ENCODE measurements at places on chromosomes 16 and 17.
A peak's percentile ranks its signal among the peaks of the same experiment; 100 is the strongest.

GRCh38 chr17:43517615-43518386, 28.3 kb downstream of the ETV4 start:
- no peak for DNase-seq

DNA sequence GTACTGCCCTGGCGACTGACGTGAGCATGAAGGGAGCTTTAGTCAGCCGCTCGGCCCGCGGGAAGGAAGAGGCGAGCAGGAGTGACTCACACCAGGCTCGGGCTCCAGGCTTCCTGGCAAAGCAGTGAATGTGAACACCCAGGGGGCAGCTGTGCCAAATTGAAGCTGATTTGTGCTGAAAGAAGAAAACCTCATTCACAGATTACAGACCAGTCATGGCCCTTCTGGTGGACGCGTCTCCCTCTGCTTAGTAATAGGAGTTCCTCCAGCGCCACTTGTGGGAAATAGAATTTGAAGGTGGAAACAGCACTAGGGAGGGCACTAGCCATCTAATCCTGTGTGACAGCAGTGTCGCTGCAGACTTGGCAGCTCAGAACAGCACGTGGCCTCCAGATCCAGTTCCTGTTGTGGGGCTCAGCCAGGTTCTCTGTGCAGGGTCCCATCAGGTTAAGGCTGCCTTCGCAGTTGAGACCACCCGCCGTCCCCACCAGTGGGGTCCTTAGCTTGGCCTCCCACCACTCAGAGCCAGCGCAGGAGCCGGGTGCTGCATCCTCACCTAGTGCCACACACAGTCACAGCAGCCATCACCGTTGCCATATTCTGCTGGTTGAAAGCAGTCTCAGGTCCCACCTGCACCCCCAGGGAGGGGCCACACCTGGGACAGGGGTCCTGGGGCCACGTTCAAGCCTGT, 164.5 kb upstream of the CHMP6 start:
- no peak for DNase-seq

- DNase-seq, result no peak
Observed at GRCh38 chr16:88539652-88540345, 30.4 kb upstream of the ZC3H18 start.

DNA sequence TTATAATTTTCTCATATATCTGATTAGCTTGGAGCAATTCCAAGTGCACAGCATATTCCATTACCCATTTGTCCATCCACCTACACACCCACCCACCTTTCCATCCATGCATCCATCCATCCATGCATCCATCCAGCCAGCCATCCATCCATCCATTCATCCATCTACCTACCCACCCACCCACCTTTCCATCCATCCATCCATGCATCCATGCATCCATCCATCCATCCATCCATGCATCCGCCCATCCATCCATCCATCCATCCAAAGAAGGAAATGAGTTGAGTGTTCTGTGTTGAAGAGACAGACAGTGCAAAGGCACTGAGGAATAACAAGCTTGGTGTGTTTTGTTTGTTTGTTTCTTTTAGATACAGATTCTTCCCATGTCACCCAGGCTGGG, 78.7 kb upstream of the FAM20A start:
- no peak for DNase-seq

GRCh38 chr17:7987112-7987893, 15.1 kb upstream of the GUCY2D start:
- no peak for DNase-seq

DNA sequence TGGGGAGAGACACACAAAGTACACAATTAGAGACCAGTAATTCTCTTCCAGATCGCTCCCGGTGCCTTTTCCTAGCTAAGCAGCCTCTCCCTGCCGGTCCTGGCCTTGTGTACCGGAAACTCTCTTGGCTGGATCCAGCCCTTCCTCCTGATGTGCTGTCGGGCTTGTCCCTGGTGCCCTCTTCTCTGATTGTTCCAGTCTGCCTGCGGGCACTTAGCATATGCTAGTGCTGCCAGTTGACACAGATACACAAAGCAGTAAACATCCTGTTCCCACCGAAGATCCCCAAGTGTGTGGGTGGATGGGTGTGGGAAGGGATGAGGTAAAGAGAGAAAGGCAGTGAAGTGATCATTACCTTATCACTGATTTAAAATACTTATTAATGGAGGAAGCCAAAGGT, 9.7 kb downstream of the HS3ST3B1 start:
- DNase-seq, result no peak

DNA sequence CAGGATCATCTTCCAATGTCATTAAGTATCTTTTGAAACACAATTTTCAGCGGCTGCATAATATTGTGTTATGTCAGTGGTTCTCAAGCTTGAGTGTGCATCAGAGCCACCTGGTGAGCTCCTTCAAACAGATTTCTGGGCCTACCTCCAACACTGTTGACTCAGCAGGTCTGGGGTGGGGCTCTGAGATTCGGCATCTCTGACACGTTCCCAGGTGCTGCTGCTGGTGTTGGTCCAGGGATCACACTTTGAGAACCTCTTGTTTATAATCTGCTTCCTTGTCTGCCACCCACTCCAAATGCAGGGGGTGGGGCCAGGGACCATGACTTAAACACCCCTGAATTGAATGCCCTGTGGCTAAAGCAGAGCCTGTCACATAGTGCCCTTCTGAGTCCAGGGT, 73.8 kb upstream of the HNF1B start:
- DNase-seq, result no peak

DNA sequence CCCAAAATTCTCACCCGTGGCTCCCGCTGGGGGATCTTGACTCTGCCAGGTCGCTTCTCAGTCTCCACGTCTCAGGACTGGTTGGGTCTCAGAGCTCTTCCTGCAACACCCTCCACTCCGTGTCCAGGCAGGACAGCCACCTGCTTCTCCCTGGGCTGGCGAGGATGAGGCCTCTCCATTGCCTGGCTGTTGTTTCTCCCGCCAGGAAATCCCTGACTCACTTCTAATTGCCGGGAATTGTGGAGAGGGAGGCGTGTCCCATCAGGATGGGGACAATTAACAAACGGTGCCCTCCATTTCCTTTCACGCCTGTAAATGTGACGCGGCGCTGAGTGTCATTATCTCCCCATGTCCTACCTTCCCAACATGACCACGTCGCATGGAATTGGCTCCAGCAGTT, 204.5 kb downstream of the RBFOX3 start:
- DNase-seq, result no peak

DNA sequence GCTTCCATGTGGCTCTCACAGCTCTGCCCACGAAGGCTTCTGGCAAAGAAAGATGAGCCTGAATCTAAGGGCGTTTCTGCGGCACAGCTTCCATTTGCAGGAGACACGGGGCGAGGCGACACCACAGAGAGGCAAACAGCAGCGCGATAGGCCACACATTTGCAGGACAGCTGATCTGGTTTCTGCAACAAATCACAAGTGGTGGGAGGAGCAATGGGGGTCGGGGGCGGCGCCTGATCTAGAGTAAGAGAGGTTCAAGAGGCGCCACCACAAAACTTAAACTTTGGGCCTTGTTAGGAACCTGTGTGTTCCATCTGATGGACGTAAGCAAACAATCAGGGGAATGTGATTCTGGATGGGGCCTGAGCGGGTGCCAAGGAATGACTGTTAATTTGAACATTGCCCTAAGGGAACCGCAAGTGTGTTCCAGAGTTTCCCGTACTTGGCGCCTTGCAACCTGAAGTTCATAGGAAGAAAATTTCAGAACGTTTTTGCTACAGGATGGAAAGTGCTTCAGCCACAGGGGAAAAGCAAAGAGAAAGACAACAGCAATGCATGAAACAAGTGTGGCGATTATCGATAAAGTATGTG, 18.9 kb upstream of the ENPP7 start:
- DNase-seq, result no peak

DNA sequence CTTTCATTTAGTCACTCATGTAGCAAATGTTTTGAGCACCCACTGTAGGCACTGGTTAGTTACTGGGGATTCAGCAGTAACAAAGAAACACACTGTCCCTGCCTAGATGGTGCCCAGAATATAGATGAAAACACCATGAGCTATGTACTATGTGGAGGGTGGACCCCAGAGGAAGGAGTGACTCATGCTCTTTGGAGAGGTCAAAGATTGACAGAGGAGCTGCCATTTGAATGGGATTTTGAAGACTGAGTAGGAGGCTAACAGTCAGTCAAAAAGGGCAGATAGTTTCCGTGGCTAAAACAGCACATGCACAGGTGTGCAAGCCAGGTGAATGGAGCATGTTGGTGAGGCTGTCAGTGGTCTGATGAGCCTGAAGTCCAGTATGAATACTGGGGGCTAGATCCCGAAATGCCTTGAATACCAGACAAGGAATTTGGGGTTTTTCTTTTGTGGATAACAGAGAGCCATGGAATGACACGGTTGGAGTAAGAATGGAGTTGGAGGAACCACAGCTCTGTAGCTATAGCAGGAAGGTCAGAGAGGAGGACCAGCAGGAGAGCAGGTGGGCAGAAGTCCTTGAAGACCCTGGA, 6.1 kb downstream of the IL21R start:
- DNase-seq, result no peak

GRCh38 chr17:81418710-81419318, 23.6 kb downstream of the BAHCC1 start:
- DNase-seq, result no peak

DNA sequence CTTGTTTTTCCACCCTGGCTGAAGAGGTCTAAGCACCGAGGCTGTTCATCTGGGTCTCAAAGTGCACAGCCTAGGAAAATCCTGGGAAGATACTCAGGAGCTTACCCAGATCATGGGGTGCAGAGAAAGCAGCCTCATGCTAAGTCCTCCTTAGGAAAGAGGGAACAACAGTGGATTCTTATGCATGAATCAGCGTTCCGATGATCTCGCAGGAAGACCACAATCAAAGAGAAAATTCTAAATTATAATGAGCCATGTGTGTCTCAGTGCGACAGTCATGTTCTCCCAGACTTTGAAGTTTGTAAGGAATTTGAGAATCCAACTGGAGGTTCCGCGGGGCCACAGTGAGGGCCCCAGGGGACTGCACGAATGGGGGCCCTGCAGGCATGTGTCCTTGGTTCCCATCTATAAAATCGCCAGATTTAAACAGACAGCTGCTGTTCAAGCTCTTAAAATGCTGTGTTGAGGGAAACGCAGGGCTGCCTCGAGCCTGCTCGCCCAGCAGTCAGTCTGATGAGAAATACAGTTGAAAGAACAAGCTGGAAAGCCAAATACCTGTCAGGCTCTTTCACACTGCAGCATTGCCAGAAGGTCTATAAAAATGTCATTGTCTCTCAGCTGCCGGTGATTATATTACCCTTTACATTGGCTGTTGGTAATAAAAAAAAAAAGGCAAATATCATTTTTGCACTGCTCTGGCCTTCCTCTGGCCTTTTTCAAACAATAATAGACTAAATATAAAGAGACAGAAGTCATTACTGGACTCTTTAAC, 152.1 kb downstream of the PMP22 start:
- DNase-seq, result no peak

GRCh38 chr17:76121932-76122430, 18.4 kb upstream of the EXOC7 start:
- DNase-seq, result no peak

GRCh38 chr16:50864386-50864785, 122.5 kb downstream of the CYLD start:
- DNase-seq, result no peak

GRCh38 chr16:57301126-57301817, 16.8 kb upstream of the PLLP start:
- no peak for DNase-seq

DNA sequence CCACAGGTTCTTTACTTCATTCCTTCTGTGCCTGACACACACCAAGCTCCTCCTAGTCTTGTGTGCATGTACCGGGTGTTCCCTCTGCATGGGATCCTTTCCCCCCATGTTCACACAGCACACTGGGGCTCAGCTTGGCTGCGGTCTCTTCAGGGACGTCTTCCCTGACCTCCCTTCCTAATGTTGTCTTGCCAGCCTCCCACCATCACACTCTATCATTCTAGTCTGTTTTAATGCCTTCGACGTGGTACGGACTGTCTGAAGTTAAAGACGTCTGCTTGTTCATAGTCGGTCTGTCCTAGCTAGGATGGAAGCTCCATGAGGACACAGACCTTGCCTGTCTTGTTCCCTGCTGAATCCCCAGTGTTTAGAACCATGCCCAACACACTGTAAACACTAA, 60.1 kb downstream of the USP31 start:
- DNase-seq, result no peak

- DNase-seq, result no peak
Observed at GRCh38 chr16:28172336-28172735, 39.4 kb downstream of the XPO6 start.

GRCh38 chr16:12455287-12455798, 348.3 kb downstream of the CPPED1 start:
- peak; percentile 6 for DNase-seq

DNA sequence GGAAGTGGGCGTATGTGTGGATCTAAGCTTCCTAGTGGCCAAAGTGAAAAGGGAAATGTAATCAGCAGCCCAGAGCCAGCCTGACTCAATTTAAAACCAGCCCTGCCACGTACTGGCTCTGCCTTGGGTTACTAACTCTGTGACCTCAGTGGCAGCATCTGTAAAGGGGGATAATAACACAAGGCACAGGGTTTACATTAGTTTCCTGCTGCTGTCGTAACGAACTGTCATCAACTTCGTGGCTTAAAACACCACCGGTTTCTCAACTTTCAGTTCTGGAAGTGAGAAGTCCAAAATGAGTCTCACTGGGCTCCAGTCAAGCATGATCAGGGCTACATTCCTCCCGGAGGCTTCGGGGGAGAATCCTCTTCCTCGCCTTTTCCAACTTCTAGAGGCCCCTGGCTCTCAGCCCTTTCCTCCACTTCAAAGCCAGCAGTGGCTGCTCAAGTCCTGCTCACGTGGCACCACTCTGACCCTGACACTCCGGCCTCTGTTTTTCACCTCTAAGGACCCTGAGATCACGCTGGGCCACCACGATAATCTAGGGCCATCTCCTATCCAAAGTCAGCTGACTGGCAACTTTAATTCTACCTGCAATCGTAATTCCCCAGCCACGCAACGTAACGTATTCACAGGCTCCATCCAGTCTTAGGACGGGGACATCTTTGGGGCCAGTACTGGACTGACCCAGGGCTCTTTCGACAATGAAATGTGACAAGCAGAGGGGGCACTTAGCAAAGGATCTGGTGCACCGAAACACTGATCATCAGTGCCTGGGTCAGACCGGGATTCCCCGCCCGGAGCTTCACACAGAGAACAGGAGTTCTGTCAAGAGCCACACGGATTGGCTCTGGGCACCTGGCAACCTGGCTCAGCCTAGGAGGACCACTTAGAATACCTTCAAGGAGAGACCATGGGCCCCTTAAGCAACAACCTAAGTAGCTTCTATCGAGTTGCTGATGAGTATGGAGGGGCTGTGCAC, 14.5 kb downstream of the TMC6 start:
- no peak for DNase-seq

- DNase-seq, result no peak
Observed at GRCh38 chr17:78672871-78673371, 95.7 kb upstream of the DNAH17 start.

DNA sequence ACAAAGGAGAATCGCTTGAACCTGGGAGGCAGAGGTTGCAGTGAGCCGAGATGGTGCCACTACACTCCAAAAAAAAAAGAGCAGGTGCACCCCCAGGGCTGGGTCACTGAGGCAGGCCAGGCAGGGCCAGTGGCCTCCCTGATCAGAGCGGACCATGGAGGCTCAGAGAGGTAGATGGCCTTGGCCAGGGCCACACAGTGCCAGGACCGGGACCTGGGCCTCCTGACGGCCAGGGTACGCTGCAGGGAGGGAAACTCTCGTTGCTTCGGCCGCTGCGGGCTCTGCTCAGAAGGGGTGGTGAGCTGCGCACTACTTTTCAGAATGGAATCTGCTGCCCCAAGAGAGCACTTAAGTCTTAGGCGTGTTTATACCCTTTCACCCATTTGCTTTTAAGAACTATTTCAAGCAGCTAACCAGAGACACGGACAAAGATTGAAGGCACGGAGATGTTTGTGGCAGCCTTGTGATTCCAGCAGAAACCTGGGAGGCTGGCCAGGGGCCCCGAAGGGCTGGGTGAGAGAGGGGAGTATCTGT, 17.1 kb downstream of the MYO1C start:
- no peak for DNase-seq

Measured in NCI-H2171 (cell line).